Stimulated activated CD8-positive, alpha-beta memory T cell treated with anti-CD3 and anti-CD28 coated beads, Interleukin-7, amount 100 ng/mL, for 1 hour (primary cell): ENCODE measurements at places on chromosomes 12 and 14.

GRCh38 chr14:78593949-78594348 lies 423.8 kb downstream of the NRXN3 start:
- DNase-seq = no peak

DNA sequence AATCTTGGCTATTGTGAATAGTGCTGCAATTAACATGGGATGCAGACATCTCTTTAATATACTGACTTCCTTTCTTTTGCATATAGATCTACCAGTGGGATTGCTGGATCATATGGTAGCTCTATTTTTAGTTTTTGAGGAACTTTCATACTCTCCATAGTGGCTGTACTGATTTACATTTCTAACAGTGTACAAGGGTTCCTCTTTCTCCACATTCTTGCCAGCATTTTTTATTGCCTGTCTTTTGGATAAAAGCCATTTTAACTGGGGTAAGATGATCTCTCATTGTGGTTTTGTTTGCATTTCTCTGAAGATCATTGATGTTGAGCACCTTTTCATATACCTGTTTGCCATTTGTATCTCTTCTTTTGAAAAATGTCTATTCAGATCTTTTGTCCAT lies 8.4 kb downstream of the AMDHD1 start:
- DNase-seq = no peak

GRCh38 chr14:55976655-55977054 lies 141.6 kb upstream of the PELI2 start:
- no peak for DNase-seq

DNA sequence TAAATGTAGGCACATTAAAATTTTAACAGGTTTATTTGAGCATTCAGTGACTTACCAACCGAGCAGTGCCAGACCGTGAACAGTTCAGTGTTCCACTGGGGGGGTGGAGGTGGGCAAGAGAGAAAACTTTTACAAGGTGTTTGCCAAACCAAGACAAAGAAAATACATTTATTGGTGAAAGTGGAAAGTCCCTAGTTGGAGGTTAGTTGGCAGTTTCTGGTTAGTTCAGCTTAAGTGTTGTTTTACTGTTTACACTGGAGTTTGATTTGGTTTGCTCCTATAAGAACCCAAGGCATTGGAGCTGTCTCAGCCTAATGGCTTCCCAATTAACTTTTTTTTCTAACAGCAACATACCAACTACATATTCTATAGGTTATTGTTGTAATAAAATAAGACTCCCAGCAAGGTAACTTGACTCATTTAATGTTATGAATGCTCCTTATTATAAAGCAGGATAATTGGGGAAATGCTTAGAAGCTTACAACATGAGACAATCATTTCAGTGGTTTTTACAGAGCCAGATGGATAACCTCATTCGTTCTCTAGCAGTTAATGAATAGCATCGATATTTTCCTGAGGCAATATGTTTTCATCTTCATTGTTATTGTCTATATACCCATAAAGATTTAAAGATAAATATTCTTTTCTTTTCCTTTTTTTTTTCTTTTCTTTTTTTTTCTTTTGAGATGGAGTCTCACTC lies 115.8 kb downstream of the ETNK1 start:
- DNase-seq = no peak

- DNase-seq = no peak
These were observed 199.5 kb upstream of the PLEKHG7 start for GRCh38 chr12:92503029-92503931.

DNA sequence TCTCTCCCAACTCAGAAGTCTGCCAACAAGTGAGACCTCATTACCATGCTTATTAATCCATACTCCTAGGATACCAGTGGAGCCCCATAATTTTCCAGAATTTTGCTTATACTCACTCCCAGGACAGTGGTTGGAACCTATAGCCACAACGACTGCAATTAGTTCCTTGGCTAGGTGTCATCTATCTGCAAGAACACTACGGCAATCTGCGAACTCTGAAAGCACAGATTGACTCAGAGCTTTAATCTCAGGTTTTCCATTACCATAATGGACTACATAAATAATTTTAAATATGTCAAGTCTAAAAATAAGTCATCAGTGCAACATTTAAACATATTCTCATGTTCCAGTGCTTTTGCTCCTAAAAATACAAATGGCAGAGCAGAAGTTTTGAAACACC lies 33.4 kb downstream of the TMTC3 start:
- no peak for DNase-seq

DNA sequence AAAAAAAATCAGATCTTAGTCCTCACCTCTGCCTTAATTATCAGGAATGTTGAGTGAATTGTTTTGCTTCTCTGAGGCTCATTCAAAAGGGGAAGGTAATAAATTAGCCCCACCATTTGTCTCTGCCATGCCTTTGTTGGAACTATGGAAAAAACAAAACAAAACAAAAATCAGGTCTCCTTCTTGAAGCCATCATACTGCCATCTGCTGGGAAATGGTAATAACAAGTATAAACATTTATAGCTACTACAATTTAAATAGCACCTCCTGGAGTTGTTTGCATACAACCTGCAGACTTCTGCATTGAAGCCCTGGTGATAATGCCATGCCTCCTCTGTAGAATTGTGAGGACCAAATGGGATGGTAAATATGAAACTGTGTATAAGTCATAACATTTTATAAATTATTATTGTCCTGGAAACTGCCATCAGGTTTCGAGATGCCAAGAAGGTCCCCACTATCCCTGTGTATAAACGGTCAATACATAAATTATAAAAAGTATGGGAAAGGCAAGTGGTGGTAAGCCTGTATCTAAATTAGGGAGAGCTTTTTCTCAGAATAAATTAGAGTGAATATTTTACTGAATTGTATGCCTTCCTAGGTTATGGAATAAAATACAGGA lies 87.2 kb upstream of the FGD4 start:
- no peak for DNase-seq

DNA sequence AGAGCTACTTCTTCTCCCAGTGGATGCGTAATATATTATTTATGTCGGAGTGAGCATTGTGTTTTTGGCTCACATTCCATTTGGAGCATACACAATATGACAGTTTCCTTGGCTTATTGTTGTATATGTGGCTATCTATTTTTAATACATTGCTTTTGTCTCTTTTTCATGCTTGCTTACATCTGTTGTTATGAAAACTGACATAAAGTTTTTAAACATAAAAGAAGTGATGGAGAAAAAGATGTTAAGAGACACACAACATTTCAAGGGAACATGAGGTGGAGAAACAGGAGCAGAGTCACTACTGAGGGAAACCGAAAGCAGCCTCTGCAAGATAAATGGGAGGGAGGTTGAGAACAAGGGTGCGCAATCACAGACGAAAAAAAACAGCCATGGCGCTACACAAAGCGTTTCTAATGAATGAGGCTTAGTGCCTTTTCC lies 228.4 kb upstream of the NPAS3 start:
- no peak for DNase-seq

- DNase-seq = no peak
These were observed 261.5 kb downstream of the PCNX1 start for GRCh38 chr14:71168564-71169427.

GRCh38 chr12:62919838-62920237 lies 15.1 kb downstream of the PPM1H start:
- DNase-seq = no peak

- DNase-seq = no peak
These were observed 82.5 kb upstream of the CLMN start for GRCh38 chr14:95402176-95402575.

- no peak for DNase-seq
These were observed 494.3 kb upstream of the GARIN6 start for GRCh38 chr12:99153293-99153692.

GRCh38 chr12:110537605-110538409 lies 35.7 kb downstream of the RAD9B start:
- DNase-seq = no peak

DNA sequence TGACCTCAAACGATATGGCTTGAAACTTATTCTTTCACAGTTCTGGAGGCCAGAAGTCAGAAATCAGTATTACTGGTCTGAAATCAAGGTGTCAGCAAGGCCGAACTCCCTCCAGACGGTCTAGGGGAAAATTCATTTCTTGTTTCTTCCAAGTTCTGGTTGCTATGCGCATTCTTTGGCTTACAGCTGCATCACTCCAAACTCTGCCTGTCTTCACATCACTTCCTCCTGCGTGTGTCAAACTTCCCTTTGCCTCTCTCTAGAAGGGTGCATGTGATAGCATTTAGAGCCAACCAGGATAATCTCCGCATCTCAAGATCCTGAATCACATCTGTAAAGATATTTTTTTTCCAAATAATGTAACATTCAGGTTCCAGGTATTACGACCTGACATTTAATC lies 62.8 kb downstream of the DENND5B start:
- no peak for DNase-seq

- no peak for DNase-seq
These were observed 22.5 kb upstream of the FOXG1 start for GRCh38 chr14:28744126-28744525.

DNA sequence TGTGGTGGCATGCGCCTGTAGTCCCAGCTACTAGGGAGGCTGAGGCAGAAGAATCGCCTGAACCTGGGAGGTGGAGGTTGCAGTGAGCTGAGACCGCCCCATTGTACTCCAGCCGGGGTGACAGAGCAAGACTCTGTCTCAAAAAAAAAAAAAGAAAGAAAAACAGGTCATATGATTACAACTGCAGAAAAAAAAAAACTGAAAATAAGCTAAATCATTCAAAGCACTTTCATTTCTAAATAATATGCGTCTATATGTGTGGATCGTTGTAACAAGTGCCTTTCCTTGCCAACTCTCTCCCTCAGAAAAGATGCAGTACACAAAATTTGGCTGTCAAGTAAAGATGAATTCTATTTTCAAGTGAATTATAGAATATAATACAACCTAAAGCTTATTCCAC lies 42.4 kb downstream of the ATXN2 start:
- no peak for DNase-seq

GRCh38 chr12:29333178-29333577 lies 47.8 kb downstream of the ERGIC2 start:
- no peak for DNase-seq

DNA sequence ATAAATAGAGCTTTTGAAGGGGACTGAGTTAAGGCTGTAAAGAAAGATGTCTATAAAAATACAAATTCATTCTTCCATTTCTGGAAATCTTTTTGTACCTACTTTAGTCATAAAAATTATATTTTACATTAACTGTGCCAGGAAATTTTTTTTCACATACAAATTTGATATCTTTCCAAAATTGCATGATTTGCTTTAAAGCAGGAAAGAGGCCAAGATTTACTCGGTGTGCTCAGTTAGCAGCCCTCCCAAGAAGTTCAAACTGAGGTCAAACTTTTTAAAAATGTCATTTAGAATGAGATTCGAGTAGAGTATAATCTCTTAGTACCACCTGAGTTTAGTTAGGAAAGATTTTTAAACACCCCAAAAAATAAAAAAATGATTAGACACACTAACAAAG lies 173.2 kb upstream of the GRIP1 start:
- no peak for DNase-seq

DNA sequence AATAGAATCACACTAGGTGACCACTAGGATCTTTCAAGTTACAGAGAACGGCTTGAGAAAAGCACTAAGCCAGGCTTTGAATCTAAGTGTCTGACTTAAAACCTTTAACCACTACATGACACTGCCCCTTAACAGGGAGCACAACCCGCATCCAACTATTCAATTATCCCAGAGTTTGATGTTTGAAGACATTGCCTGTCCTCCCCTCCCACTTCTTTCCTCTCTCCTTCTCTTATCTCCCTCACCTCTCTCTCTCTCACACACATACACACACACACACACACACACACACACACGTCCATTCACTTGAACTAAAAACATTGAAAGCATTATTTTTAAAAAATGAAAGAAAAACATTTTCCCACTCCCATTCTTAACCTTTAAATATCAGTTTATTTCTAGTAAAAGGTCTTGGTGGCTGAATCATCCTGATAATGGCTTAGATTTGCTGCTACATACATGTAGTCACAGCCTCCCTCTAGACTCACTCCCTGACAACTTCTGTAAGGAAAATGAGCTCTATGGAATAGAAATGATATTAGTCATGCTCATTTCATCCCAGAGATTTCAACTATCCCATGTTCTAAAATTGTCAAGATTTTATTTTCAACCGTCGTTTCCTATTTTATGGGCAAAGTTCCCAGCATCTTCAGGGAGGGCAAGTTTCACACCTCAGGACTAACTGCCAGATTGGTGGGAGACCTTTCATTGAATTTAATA lies 53.5 kb upstream of the RAP1B start:
- DNase-seq = no peak

DNA sequence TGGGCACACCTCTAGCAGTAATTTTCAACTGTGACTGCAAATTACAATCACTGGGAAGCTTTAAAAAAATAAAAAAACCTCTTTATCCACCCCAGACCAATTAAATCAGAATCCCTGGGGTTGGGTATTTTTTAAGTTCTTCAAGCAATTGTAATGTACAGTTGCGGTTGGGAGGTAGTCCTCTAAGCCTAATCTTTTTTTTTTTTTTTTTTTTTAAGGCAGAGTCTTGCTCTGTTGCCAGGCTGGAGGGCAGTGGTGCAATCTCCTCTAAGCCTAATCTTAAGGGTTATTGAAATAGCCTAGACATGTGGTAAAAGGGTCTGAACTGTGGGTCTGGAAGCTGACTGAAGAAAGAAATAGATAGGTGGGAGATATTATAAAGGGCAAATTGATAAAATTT lies 230.5 kb downstream of the AKAP6 start:
- no peak for DNase-seq

DNA sequence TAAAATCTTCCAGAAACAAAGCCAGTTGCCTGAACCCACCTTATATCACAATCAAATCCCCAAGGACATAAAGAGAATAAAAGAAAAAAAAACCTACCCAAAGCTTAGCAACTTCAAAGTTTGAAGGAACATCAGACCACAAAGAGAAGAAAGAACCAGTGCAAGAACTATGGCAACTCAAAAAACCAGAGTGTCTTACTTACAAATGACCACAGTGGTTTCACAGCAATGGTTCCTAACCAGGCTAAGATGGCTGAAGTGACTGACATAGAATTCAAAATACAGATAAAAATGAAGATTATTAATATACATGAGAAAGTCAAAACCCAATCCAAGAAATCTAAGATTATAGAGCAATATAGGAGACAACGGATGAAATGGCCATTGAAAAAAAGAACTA lies 56.7 kb downstream of the APOBEC1 start:
- no peak for DNase-seq

DNA sequence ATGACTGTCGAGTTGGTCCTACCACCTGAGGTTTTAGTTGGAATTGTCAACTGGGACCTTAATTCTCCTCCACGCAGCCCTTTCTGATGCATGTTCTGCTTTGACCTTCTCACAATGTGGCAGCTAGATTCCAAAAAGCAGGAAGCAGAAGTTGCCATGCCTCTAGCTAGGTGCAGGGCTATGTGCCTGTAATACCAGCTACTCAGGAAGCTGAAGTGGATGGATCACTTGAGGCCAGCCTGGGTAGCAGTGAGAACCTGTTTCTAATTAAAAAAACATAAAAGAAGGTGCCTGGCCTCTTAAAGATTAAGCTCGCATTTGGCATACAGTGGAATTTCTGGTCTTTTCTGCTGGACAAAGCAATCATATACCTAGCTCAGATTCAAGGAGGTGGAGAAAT lies 77.1 kb downstream of the FGD4 start:
- DNase-seq = no peak
